ENCODE measurements at places on chromosomes 12 and 14. TPM values are rescaled to one million over a fixed set of nuclear protein-coding genes. Genes with fewer than 3 reads are reported as not detected.

ACSS3 gene
- total RNA-seq: 11.8 TPM

PNP gene
- total RNA-seq: 14.2 TPM

MDM2 gene
- total RNA-seq: 36.1 TPM

RAD9B gene
- total RNA-seq: 0.41 TPM

SIRT4 gene
- total RNA-seq: 2.2 TPM

Measured in prostate gland (tissue), 2 donors.